ENCODE measurements at places on chromosomes 3 and 15.

DNA sequence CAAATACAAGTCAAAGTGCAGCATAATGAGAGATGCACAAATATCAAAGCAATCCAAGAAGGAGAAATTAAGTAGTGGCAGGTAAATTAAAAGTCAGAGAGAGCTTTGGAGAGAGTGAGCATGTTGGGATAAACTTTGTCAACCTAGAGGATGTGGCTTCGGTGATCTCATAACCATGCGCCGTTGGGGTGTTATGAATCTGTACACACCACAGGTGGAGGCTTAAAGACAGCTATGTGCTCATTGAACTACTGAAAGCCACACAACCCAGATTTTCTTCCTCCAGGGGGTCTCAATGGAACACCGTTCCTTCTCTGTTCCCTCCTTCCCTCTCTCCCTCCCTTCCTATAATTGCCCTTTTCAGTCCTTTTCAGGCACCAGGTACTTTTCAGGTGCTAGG, 52.0 kb downstream of the SUCNR1 start:
- DNase-seq = no peak

DNA sequence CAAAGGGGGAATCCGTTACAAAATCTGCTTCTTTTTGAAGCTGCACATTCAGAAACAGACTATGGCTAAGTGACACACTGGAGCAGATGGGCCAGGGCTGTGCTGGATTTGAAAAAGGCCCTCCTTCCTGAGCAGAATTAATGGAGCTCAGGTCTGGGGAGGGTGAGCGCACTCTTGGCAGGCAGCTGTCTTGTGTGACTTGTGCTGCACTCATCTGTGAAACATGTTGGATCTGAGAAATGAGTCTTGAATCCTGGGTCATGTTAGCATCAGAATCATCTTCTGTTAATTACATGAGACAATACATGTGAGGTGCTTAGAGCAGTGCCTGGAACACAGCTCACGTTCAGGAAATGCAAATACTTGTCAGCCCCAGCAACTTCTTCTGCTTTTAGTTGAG, 219.6 kb downstream of the THSD4 start:
- DNase-seq = no peak

DNA sequence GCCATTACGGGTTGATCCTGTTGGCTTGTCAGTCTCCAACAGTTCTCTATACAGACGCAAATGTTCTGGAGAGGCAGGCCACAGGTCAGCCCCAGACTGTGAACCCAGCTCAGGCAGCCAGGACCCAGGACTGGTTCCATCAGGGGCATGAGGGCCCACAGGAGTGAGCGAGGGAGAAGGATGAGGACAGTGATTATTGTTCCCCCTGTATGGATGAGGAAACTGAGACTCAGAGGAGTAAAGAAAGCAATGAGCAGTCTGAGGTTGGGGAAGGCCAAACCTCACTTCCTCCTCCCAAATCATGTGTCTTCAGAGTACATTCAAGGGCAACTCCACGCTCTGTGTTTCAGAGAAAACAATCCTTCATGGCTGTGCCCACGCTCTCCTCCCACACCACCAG, 121.9 kb downstream of the RPLP1 start:
- no peak for DNase-seq

DNA sequence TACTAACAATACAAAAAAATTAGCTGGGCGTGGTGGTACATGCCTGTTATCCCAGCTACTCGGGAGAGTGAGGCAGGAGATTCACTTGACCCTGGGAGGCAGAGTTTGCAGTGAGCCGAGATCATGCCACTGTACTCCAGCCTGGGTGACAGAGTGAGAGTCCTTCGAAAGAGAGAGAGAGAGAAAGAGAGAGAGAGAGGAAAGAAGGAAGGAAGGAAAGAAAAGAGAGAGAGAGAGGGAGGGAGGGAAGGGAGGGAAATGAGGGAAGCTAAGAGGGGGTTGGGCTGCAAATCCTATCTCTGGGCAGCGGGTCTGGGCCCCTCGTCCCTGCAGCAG, 59.9 kb upstream of the TFRC start:
- no peak for DNase-seq

GRCh38 chr3:80733522-80734176, 965.9 kb upstream of the ROBO1 start:
- DNase-seq = no peak

DNA sequence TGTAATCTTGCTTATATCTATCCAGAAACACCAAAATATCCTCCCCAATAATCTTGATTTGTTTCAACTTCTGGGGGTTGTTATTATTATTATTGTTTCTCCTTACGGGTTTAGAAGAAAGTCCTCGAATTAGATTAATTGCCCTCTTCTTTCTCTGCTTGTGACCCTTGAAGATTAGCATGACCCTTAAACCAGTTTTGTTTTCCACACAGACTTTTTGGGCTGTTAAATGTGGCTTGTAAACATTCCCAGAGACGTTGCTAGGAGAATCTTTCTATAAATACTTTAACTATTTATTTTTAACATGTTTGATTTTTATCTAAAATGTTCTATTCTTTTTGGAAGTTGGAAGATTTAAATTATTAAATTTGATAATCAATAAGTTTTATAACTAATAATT, 4.3 kb upstream of the SUCNR1 start:
- DNase-seq = no peak

DNA sequence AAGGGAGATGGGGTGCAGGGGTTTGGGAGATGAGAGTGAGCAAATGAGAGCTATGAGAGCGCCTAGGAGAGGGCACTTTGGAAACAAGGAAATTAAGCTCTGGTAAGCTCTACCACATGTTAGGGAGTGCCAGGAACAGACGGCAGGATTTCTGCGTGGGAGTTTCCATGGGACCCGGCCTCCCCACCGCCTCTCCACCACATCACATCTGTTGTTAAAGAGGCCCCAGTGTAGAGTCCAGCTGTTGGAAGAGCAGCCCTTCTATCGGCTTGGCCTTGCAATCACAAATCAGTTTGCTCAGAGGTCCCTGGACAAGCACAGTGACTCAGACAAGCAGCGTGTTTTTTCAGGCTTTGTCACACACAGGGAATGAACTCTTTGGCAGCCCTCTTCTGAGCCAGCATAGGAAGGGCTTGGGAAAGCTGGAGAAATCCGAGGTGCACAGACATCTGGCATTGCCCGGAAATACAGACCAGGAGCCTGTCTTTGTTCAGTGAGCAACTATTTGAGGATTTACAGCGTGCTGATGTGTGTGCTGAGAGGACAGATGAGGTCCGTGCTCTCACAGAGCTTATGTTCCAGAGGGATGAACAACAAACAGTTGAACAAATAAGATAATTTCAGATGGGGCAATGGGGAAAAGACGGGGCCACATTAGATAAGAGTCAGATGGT, 370.6 kb upstream of the PROK2 start:
- no peak for DNase-seq

- no peak for DNase-seq
These were observed 98.0 kb upstream of the RORA start for GRCh38 chr15:61327019-61327631.

DNA sequence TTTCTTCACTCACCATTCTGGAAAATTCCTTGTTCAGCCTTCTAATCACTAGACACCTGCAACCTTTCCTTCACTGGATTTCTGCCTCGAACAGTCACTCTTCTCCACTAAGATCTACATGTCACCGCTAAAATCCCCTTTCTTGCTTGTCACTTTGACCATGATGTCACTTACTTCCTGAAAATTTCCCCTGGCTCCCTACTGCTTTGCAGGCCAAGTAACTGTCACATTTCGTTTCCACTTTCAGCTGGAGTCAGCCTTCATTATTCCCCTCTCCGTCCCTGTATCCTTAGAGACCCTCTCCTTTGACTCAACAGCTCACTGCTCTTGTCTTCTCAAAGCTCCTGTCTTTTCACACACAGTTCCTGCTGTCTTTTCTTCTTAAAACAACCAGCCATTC, 15.9 kb downstream of the CHL1 start:
- DNase-seq = no peak

GRCh38 chr15:81418891-81419290, 44.9 kb upstream of the TMC3 start:
- no peak for DNase-seq

GRCh38 chr3:99859825-99860224, 42.2 kb downstream of the CMSS1 start:
- no peak for DNase-seq

GRCh38 chr15:63513728-63514127, 9.3 kb downstream of the USP3 start:
- DNase-seq = no peak

DNA sequence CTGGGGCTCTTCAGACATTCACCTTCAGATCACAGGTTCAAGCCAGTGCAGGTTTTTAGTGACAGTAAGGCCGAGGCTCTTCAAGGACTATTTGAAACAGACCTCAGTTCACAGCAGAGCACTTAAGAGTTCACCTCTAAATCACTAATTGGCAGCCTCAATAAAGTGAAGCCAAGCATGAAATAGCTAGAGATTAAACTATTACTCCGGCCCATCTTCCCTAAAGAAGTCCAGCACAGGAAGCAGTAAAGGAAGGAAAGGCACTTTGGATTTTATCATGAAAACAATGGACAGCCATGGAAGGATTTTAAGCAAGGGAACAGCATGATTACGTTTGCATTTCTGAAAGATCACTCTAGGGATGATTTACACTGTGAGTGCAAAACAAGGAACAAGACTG, 27.6 kb upstream of the ARL6 start:
- no peak for DNase-seq

GRCh38 chr15:77228828-77229227, 157.9 kb upstream of the TSPAN3 start:
- no peak for DNase-seq

DNA sequence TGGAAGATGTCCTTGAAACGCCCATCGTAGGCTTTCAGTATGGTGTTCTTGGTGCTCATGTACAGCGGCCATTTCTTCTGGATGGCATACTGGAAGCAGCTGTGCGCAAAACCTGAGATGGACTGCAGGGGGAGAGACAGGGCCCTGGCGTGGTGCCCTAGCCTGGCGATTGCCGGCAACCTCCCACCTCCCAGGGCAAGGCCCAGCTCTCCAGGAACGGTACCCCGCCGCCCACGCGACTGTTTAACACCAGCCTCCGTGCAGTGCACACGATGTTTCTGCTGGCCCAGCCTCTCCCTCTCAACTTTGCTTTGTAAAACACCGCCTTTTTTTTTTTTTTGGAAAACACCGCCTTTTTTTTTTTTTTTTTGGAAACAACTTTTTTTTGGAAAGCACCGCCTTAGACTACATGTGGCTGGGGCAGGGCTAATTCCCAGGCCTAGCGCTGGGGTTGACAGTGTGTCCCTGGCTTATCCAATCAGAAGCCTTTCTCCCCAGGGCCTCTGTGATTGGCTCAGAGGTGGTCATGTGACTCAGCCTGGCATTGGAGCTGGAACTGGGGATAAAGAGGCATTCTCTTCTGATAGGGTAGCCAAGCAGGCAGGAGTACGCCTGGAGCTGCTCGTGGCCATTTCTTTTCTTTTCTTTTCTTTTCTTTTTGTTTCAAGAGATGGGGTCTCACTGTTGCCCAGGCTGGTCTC, 14.7 kb downstream of the IDH2 start:
- DNase-seq = peak; percentile 80

- DNase-seq = no peak
These were observed 269.4 kb upstream of the PEX5L start for GRCh38 chr3:180306155-180306554.

- peak; percentile 92 for DNase-seq
These were observed 17.2 kb downstream of the MYL3 start for GRCh38 chr3:46845860-46846623.

GRCh38 chr3:67602816-67603215, 51.6 kb downstream of the SUCLG2 start:
- no peak for DNase-seq

- peak; percentile 75 for DNase-seq
These were observed 101.9 kb downstream of the CHDH start for GRCh38 chr3:53744351-53744750.

DNA sequence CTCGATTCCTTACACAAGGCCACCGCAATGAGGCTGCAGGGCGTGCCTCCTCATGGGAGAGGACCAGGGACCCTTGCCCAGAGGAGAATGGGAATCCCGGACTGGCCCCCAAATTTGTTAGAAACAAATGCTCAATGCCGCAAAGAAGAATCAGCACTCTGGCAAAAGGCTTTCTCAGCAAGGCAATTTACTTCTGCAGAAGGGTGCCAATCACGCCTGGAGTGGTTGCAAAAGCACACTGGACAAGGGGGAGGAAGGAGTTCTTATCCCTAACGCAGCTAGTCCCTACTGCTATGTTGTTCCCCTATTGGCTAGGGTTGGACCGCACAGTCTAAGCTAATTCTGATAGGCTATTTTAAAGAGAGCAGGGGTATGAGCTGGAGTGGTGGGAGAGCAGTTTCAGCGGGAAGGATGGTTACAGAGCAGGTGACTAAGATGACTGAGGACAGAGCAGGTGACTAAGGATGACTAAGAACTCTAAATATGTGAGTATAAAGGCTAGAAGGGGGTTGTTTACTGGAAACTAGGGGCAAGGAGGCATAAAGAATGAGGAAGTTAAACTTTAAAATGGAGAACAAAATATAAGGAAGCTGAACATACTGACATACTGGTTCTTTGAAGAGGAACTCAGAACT, 48.5 kb downstream of the KATNBL1 start:
- no peak for DNase-seq

DNA sequence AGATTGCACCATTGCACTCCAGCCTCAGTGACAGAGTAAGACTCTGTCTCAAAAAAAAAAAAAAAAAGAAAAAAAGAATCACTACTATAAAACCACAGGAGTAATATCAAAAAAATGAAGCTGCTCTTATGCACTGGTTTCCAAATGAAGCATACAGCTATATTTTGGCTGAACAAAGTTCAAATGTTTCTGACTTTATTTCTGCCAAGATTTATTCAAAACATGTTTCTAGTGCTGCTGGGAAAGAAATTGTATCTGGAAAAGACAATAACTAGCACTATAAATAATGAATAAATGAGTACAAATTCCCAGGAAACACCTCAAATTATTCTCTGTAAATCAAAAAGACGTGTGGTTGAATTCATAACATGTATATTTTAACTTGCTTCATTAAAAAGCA, 102.5 kb upstream of the MME start:
- DNase-seq = no peak

- DNase-seq = no peak
These were observed 74.0 kb upstream of the CTNNB1 start for GRCh38 chr3:41125258-41125657.

GRCh38 chr3:130828948-130829947, 64.6 kb upstream of the ATP2C1 start:
- DNase-seq = no peak

GRCh38 chr3:25910997-25911396, 121.1 kb downstream of the OXSM start:
- peak; percentile 49 for DNase-seq

GRCh38 chr3:14256046-14256445, 77.4 kb downstream of the LSM3 start:
- no peak for DNase-seq

DNA sequence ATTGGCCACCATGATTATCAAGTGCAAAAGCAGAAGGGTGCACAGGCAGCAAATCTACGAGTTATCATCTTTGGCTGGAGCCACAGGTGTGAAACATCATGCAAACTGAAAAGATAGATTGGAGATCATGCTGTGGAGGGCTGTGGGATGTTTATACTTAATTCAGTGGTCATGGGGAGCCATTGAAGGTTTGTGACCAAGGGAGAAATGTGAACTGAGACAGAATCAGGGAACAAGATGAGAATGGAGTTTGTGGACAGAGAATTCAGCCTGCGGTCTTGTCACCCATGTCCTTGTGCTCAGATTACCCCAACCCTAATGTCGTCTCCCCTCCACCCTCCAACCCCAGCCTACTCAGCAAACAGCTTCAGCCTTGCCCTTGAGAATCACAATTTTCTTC, 62.9 kb upstream of the ACAN start:
- no peak for DNase-seq
